ENCODE measurements at places on chromosomes 4 and X.

- DNase-seq: no peak
Measured at GRCh38 chr4:55008166-55009056, 117.0 kb downstream of the KDR start.

- no peak for DNase-seq
Measured at GRCh38 chr4:1081689-1082040, 31.7 kb downstream of the RNF212 start.

DNA sequence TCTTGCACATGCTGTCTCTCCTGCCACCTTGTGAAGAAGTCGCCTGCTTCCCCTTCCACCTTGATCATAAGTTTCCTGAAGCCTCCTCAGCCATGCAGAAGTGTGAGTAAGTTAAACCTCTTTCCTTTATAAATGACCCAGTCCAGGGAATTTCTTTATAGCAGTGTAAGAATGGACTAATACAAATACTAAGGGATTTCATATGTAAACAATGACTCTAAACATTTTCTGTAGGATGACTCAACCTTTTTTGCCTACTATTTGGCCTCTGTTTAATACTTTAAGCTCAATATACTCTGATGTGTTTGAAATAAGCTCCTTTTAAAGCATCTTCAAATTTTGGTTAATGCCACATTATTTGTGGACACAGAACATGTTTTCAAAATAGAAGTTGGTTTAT, 813.5 kb upstream of the SLIT2 start:
- no peak for DNase-seq

- DNase-seq: no peak
Measured at GRCh38 chr4:63325140-63325539, 1084.1 kb downstream of the TECRL start.

GRCh38 chrX:38717871-38718270, 83.4 kb upstream of the MID1IP1 start:
- no peak for DNase-seq

DNA sequence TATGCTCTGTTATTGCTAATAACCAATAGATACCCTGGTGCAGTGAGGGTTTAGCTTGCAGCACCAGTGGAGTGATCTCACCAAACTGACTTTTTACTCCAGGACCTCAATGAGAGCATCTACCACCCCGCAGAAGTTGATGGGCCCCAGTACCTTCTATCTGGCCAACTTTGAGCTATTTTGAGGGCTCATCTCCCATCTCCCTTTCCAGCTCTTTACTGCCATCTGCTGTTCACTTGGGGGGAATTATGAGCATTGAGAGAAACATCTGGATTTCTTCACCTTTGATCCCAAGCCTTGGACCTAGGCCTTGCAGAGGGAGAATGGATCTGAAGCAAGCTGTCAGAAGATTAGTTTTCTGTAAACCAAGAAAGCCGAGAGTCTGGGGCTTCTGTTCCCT, 143.6 kb downstream of the TMEM164 start:
- no peak for DNase-seq

DNA sequence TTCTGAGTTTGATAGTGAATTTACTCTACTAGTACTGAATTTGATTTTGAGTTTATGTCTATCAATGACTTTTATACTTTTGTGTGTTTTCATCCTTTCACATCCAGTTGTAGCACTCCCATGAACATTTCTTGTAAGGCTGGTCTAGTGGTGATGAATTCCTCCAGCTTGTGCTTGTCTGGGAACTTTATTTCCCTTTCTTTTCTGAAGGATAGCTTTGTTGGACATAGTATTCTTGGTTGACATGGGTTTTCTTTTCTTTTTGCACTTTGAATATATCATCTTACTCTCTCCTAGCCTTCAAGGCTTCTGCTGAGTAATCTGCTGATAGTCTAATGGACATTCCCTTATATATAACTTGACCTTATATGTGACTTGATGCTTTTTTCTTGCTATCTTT, 32.5 kb upstream of the IL2 start:
- DNase-seq: no peak
